ENCODE measurements at places on chromosomes 11 and 22.

GRCh38 chr22:46941968-46942798 lies 179.7 kb downstream of the TBC1D22A start:
- DNase-seq: no peak

DNA sequence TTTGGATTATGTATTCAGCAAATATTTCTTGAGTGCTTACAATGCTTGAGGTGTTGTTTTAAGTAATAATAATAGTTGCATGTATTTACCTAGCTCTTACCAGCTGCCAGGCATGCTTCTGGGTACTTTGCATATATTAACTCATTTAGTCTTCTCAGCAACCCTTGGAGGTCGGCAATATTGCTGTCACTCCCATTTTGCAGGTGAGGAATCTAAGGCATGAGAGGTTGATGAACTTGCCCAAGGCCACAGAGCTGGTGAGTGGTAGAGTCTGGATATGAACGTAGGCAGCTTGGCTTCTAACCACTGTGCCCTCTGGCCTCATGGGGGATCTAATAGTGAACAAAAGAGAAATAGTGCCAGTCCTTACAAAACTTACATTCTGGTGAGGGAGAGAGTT lies 92.9 kb downstream of the PARVA start:
- no peak for DNase-seq

- no peak for DNase-seq
Measured at GRCh38 chr22:41565403-41566054, 4.7 kb downstream of the CSDC2 start.

DNA sequence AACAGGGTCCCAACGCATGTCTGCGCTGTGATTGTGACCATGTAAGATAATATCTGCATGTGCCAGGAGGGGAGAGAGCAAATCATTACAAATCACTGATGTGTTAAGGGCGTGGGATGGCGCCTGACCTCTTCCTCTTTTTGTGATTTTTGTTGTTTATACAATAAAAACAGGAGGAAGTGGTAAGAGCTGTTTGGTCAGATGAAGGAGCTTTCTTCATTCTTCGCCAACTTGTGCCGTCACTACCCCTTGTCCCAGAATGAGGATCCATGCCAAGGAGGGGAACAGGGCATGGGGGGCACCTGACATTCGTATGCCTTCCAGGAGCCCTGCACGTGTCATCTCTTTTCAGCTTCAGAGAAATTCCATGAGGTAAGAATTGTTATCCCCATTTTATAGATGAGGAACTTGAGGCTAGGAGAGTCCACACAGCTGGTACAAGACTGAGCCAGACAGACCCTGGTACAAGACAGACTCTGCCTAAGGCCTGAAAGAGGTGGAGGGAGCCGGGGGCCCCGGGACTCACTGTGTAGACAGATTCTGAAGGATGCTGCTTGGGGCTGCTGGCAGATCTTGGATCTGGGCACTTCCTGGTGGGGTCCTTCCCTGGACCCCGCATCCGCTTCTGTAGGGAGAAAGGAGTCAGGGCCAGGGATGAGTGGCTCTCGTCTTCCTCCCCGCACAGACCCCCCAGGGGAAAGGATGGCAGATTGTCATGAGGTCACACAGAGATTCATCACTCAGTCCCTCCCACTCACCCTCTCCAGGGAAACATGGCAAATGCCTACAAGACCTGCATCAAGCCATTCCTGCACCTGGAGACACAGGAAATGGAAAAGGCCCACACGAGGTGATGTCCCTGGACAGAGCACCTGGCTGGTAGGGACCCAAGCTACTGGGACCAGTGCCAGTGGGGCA lies 34.6 kb downstream of the NFAM1 start:
- peak; percentile 43 for DNase-seq

DNA sequence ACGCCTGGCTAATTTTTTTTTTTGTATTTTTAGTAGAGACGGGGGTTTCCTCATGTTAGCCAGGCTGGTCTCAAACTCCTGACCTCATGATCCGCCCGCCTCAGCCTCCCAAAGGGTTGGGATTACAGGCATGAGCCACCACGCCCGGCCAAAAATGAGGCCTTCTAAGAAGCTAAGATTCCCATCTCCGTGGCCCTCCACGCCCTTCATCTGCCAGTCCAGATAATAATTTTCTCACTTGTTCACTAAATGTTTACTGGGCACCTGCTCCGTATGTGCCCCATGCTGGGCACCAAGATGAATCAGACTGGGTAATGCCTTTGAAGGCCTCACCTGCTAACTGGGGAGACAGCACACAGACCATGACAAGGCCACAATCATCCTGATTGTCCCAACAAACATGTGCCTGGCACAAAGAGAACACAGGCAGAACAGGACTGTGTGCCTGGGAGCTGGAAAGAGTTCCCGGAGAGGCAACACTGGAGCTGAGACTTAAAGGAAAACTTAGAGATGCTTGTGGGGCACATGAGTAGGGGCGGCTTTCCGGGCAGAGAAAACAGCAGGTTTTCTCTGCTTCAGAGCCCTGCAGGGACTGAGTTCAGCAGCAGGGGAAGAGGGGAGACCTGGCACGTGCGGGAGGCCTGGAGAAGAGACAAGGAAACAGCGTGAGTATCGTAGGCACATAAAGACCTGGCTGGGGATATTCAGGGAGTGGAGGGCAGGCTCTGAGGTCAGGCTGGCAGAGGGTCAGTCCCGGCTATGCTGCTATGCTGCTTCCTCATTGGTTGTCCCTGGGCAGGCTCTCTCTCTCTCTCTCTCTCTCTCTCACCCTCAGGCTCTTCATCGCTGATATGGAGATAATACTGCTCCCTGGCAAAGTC lies 2.4 kb downstream of the KIAA0930 start:
- no peak for DNase-seq

GRCh38 chr11:115304774-115305472 lies 199.3 kb downstream of the CADM1 start:
- DNase-seq: no peak

- no peak for DNase-seq
Measured at GRCh38 chr11:129321076-129321475, 54.6 kb upstream of the BARX2 start.

- no peak for DNase-seq
Measured at GRCh38 chr22:43434928-43435311, 23.1 kb downstream of the MPPED1 start.

GRCh38 chr11:83007909-83008580 lies 63.7 kb downstream of the RAB30 start:
- DNase-seq: peak; percentile 69

GRCh38 chr11:69504576-69505335 lies 23.3 kb downstream of the LINC01488 start:
- DNase-seq: peak; percentile 62

GRCh38 chr11:83571302-83571701 lies 285.1 kb upstream of the CCDC90B start:
- DNase-seq: no peak

DNA sequence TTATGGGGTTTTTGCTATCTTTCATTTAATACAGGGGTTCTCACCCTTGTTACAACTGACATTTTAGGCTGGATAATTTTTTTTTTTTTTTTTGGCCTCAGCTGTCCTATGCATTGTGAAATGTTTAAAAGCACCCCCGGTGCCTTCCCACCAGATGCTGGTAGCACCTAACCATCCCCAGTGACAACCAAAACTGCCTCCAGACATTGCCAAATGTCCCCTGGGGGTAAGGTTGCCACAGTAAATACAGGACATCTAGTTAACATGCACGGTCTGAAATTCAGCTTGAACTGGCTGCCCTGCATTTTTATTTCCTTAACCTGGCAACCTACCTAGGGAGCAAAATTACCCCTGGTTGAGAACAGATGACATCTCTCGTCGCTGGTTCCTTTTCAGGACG lies 72.4 kb downstream of the CYTH4 start:
- no peak for DNase-seq

- peak; percentile 86 for DNase-seq
Measured at GRCh38 chr11:64284962-64285884, at the start of gene GPR137. TSS of gene GPR137 (plus strand) at chr11:64285848. CDS start at chr11:64286525, 677 bp downstream.

- DNase-seq: no peak
Measured at GRCh38 chr11:22922672-22923071, 62.4 kb upstream of the CCDC179 start.

GRCh38 chr11:73875380-73875779 lies 1.3 kb downstream of the COA4 start:
- DNase-seq: no peak

- DNase-seq: no peak
Measured at GRCh38 chr11:130383344-130384211, 44.8 kb downstream of the ADAMTS8 start.

GRCh38 chr11:132959693-132960092 lies 572.6 kb downstream of the OPCML start:
- no peak for DNase-seq

- no peak for DNase-seq
Measured at GRCh38 chr11:66334605-66335442, 1.4 kb downstream of the RIN1 start.

GRCh38 chr11:69830086-69830485 lies 10.9 kb upstream of the FGF3 start:
- DNase-seq: no peak

- no peak for DNase-seq
Measured at GRCh38 chr22:19621373-19622060, 92.8 kb upstream of the SEPTIN5 start.

GRCh38 chr22:22939588-22940368 lies 52.2 kb downstream of the IGLL5 start:
- DNase-seq: no peak

GRCh38 chr11:437228-437870 lies 4.5 kb downstream of the ANO9 start:
- no peak for DNase-seq

- DNase-seq: no peak
Measured at GRCh38 chr11:14189874-14190273, 169.1 kb downstream of the RRAS2 start.

DNA sequence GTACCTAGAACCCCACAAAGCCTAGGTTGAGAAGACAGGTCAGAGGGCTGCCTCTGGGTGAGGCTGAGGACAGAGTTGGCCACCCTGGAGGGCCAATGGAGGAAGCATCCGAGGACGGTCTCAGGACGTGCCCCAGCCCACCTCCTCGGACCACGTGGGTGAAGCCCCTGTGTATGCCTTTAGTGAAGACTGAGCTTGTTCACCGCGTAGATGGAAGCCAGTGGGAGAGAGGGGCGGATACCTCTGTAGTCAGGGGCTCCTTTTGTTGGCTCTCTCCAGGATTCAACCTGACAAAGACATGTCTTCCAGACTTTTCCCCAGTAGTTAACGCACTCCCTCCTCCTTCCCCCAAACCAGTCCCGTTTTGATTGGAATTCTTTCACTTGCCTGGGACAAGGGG lies 110.7 kb downstream of the ZBTB16 start:
- DNase-seq: no peak

DNA sequence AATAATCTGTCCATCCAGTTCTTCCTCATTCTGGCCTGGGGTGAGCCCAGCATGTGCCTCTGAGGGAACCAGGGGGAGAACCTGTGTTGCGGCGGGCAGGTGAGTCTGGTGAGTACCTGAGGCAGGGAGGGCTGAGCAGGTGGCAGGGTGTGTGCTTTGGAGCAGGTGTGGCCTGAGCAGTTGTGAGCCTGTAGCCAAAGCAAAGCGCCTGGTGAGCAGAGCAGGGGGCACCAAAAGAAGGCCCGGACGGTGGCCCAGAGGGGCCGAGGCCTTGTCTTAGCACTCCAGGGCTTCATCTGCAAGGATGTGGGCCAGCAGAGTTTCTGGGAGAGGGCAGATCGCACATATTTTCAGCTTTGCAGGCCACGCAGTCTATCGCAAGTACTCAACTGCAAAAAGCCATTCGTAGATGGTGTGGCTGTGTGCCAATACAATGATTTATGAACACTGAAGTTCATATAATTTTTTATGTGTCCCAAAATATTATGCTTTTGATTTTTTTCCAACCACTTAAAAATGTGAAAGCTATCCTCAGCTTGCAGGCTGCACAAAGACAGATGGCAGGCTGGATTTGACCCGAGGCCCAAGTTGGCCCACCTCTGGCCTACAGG lies 8.7 kb downstream of the GLB1L2 start:
- DNase-seq: peak; percentile 78

DNA sequence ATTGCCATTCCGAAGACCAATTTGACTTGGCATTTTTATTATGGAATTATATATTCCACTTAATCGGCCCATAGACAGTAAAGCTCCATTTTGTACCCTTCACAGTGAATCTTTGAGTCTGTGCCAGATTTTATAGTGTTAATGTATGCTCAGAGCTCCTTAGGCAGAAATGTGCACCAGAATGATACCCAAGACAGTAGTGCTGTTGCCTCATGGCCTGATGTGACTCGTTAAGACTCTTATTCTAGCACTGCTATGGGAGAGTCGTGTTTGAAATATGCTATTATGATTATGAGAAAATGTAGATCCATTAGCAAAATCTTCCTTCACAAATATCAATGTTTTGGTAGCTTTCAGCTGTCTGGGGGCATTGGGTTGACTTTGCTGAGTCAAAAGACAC lies 209.8 kb upstream of the RAG2 start:
- no peak for DNase-seq

- no peak for DNase-seq
Measured at GRCh38 chr11:12474871-12475270, 97.5 kb downstream of the PARVA start.

DNA sequence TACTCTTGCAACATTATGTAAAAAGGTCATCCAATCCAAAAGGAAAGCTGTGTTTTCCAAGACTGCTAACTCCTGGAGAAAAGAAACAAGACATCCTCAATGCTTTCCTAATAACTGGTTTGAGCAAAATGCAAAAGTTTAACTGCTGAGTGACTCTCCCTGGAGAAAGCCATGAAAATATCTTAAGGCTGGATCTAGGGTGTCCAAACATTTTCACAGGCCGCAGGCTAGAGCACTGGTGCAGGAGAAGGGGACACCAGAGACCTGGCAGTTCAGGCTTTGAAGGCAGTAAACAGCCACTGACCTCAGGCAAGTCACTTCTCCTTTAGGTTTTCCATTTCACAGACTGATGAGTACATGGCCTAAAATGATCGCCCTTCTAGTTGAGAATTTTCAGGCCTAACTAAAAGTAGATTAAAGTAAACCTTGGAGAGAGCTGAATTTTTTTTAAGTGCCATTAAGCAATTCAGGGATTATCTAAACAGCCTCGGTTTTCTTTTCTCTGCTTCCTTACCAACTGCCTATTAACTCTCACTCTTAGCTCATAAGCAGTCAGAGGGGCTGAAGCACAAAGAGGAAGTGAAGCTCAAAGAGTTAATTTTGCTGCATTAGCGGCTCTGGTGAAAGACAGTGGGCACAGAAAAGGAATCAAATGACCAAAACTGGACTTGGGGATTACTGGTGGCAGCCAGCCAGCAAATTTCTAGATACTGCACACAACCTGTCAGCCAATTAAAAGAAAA lies 2.3 kb downstream of the CHKA start:
- no peak for DNase-seq

- no peak for DNase-seq
Measured at GRCh38 chr11:67657300-67657699, 6.8 kb upstream of the ACY3 start.

DNA sequence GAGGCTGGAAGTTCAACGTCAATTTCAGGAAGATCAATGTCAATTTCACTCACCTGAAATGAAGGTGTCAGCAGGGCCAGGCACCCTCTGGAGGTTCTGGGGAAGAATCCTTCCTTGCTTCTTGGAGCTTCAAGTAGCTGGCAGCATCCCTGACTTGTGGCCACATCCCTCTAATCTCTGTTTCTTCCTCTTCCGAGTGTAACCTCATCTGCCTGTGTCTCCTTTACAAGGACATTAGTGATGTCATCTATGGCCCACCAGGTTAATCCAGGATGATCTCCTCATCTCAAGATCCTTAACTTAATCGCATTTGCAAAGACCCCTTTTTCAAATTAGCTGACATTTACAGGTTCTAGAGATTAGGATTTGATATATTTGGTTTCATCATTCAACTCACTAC lies 240.8 kb upstream of the MTNR1B start:
- DNase-seq: no peak
